Thymus (tissue), 14 donors: ENCODE measurements at places on chromosomes 16 and 17. TPM values are rescaled to one million over a fixed set of nuclear protein-coding genes. Genes with fewer than 3 reads are reported as not detected.

The C16orf95 gene
- 5.0 TPM for total RNA-seq

- no peak for DNase-seq
These were observed 198.8 kb upstream of the CACNG5 start for GRCh38 chr17:66636111-66636510.

GRCh38 chr16:89375686-89376085 lies 114.7 kb downstream of the ANKRD11 start:
- no peak for DNase-seq

The FBXL16 gene
- 0.76 TPM for total RNA-seq

The ACSM3 gene
- total RNA-seq, result 4.1 TPM

The C16orf86 gene
- 5.3 TPM for total RNA-seq

- DNase-seq, result no peak
These were observed 572.2 kb upstream of the SOX9 start for GRCh38 chr17:71548540-71549190.

The GPR142 gene
- 0.09 TPM for total RNA-seq

DNA sequence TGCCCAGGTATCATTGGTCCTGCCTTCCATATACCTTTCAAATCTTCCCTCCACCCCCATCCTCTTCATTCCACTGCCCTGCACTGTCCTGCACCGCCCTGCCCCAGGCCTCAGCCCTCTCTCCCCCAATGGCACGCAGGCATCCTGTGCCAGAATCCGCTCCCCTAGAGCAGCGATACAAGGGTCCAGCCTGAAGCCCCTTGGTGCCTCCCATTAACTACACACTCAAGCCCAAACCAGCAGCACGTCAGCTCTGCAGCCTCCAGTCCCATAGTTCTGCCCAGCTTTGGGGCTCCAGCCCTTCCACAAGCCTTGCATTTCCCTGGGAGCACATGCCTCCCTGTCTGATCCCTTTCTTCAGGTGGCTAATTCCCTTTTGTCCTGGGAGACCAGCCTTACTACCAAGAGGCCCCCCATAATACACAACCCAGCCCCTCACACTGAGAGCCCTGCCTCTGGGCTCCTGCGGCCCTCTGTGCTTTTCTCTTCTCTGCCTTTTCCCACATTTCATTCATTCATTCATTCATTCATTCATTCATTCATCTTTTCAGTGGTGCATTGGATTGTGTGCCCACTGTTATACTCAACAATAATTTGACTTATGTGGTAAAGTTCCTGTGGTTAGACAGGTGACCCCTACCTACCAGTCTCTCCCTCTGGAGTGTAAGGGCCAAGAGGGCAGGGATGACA lies 26.8 kb upstream of the DLX3 start:
- DNase-seq, result no peak

GRCh38 chr16:57150682-57151330 lies 35.0 kb downstream of the PSME3IP1 start:
- no peak for DNase-seq

GRCh38 chr16:75238853-75239541 lies 12.4 kb downstream of the BCAR1 start:
- DNase-seq, result no peak

GRCh38 chr17:35846055-35846809 lies 22.5 kb downstream of the HEATR9 start:
- DNase-seq, result no peak

GRCh38 chr16:76486740-76487139 lies 209.5 kb downstream of the CNTNAP4 start:
- no peak for DNase-seq

- peak; percentile 1 for DNase-seq
These were observed 647.7 kb upstream of the SOX9 start for GRCh38 chr17:71472809-71473789.

DNA sequence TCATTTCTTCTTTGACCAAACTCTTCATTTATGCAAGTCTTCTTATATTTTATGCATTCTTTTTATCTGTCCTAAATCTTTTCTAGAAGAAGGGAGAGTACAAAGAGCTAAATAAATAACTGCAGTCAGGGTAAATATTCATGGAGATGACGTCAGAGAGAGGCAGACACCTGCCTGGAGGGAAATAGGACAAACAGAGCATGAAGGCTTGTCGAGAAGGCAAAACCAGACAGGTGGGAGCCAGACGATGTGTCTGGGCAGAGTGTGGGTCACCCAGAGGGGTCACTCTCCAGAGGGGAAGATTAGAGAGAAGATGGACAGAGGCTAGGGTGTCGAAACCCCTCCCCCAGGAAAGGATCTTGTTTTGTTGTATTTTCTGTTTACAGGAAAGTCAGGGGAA lies 78.3 kb upstream of the RPL38 start:
- no peak for DNase-seq

DNA sequence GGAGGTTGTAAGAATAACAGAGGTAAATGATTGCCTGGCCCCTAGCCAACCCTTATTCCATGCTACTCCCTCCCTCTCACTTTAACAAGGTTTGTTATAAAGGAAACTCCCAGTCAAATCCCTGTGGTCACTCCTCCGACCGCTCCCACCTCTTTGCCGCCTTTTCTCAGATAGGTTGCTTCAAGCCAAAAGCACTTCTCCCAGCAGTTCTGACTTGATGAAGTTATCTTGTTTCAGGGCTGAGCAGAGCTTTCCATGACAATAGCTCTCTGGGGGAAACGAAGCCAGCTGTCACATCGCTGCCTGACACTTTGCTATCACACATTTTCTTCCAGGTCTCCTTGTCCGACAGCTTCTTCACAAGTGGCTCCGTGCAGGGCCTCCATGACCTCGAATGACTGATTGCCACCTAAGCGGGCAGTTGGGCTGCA lies 278.6 kb downstream of the HAPSTR1 start:
- no peak for DNase-seq

DNA sequence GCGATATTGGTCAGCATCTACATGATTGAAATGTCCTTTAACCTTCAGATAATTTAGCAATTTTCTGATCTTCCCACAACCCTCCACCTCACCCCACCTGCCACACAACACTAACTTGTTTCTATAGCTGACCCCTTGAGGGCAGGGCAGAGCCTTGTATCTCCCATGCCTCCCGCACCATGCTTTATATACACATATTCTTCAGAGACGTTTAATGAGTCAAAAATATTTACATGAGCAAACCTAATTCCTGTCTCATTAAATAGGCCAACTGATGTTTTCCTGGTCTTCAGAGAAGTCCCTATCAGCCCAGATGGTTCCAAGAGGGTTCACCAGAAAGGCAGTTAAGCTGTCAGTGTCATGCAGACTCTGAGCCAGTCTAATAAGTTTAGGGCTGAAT lies 6.6 kb upstream of the DHRS7C start:
- no peak for DNase-seq

DNA sequence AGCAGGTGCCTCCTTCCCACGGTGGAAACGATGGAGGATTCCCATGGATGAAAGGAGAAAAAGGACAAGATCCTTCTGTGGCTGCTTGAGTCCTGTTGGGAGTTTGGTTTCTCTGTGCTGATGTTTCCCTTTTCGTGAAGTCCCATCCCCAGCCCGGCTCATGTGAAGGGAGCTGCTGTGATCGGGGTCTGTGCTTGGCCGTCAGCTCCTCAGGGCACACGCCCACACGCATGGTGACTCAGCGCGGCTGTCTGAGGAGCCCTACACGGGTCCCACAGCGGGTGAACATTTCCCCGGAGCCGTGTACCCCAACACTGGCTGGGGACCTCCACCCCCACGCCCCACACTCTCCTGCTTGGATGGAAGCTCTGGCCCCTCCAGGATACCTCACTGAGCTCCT lies 44.5 kb upstream of the SSTR5 start:
- no peak for DNase-seq

DNA sequence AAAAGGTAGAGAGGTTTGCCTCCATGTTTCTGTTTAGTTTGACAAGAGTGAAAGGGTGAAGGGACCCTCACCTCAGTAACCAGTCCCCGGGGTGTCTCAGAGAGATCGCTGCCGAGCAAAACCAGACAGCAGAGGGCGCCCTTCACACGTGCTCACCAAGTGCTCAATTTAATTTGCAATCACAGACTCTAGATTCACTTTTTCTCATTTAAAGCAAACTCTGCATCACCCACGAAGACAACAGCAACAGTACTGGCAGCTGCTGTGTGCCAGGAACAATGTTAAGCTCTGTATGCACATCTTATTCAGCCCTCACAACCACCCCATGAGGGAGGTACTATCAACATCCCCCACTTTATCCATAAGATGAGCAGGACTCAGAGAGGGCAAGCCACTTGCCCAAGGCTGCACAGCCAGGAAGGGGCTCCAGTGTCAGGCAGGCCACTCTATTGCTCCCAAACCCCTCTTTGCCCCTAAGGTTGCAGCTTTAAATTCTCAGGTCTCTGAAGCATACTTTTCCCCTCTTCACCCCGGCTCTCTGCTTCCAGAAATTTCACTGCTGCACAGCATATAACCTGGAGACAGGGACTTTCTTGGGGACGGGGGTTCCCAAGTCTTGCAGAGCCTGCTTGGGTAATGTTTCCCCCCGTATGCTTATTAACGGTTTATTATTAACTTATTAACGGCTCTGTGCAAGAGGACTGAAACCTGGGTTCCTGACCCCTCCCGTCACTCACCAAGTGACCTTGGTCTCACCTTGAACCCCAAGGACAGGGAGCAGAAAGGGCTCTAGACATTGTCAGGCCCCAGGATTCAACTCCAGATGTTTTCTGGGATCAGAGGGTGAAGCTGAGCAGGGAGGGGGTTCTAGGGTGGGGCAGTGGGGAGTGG lies 70.9 kb downstream of the CNGB1 start:
- peak; percentile 82 for DNase-seq

The KRTAP1-5 gene
- total RNA-seq, result not detected

The VKORC1 gene
- total RNA-seq, result 36.0 TPM

The NOS2 gene
- 0.33 TPM for total RNA-seq

DNA sequence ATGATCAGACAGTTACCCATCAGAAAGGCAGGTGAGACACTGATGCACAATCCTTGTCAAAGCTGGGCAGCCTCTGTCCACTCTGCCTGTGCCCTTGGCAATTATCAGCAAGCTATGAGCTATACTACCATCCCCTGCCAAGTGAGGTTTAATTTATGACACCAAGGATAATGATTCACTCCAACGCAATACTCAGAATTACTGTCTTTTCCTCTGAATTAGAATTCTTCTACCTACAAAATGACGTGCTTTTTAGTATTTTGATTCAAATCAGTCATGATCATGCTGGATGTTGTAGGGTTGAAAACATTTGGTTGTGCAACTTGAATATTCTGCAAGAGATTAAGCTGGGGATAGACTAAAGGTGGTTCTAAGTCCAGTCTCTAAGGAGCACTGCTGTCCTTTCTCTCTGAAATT lies 116.8 kb upstream of the SOX9 start:
- no peak for DNase-seq

DNA sequence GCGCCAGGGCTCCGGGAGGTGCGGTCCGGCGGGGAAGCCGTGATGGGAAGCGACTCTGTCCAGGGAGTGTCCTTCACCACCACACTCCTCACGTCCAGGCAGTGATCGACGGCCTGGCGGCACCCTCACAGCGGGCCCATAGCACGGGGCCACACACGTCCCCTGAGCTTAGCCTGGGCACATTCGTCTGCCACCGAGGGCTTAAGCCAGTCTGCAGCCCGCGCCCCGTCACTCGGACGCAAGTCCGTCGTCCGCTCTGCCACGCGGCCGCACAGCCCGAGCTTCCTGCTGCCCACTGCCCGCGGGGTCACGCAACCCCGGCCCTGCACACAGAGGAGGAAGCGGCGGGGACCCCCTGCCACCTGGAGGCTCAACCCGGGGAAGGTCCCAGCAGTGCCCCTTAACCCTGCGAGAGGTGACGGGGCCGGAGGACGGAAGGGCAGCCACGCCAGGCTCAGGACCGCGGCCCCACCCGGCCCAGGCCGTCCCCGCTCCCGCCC lies 3.0 kb upstream of the TBX2 start:
- no peak for DNase-seq

DNA sequence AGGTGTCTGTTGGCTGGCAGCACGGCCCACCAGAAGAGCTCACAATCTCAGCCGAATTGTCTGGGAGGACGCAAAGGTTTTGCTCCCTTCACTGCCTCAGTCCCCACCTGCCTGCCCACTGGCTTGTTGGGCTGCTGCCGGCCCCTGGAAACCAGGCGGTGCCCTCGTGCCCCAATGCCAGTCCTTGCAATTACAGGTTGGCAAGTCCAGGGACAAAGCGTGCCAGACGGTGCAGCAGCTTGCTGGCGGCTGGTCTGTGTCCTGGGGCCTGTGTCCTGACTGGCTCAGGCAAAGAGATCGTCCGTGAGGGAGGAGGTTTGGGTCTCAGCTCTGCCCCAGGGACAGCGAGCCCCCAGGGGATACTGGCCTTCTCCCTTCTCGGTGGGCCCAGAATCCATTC lies 24.6 kb upstream of the SPNS2 start:
- no peak for DNase-seq

- no peak for DNase-seq
These were observed 3.4 kb upstream of the HLF start for GRCh38 chr17:55261311-55261710.

The ZNF19 gene
- total RNA-seq, result 2.5 TPM

The SAMD14 gene
- 0.42 TPM for total RNA-seq

GRCh38 chr16:9159839-9160550 lies 68.6 kb downstream of the HAPSTR1 start:
- DNase-seq, result no peak

GRCh38 chr17:70521821-70522256 lies 352.5 kb downstream of the KCNJ2 start:
- DNase-seq, result no peak

- DNase-seq, result no peak
These were observed 693 bp upstream of the HOXB4 start for GRCh38 chr17:48578616-48579470.

GRCh38 chr16:20879175-20880040 lies 20.8 kb downstream of the DCUN1D3 start:
- DNase-seq, result no peak

DNA sequence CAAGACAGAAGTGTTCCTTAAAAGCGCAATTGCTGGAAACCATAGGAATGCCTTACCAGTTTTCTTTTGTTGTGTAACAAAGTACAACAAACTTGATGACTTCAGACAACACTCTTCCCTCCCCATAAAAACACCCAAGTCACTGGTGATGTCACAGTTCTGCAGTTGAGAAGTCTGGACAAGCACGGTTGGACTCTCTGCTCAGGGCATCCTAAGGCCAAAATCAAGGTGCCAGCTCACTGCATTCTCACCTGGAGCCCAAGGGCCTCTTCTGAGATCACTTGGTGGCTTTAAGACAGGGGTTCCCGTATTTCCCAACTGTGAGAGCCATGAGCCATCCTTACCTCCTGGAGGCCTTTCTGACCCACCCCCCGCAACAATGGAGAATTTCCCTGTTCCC lies 45.6 kb upstream of the MEAK7 start:
- no peak for DNase-seq

GRCh38 chr16:2866431-2866830 lies 8.5 kb upstream of the PRSS22 start:
- no peak for DNase-seq

The MPP3 gene
- total RNA-seq, result 0.61 TPM

GRCh38 chr17:77464988-77465357 lies 324.2 kb downstream of the SEC14L1 start:
- no peak for DNase-seq

GRCh38 chr17:13352747-13353415 lies 248.8 kb downstream of the HS3ST3A1 start:
- no peak for DNase-seq

The ZNF597 gene
- total RNA-seq, result 2.5 TPM

The SULT1A2 gene
- total RNA-seq, result 0.66 TPM

DNA sequence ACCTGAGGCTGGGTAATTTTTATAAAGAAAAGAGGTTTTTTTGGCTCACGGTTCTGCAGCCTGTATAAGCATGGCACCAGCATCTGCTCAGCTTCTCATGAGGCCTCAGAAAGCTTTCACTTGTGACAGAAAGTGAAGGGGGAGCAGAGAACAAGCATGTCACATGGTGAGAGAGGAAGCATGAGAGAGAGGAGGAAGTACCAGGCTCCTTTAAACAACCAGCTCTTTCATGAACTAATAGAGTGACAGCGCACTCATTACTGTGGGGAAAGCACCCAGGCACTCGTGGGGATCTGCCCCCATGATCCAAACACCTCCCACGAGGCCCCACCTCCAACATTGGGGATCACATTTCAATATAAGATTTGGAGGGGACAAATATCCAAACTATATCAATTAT lies 86.8 kb downstream of the USP32 start:
- peak; percentile 5 for DNase-seq
